ENCODE measurements at places on chromosomes 7 and 10.
A peak's percentile ranks its signal among the peaks of the same experiment; 100 is the strongest.

DNA sequence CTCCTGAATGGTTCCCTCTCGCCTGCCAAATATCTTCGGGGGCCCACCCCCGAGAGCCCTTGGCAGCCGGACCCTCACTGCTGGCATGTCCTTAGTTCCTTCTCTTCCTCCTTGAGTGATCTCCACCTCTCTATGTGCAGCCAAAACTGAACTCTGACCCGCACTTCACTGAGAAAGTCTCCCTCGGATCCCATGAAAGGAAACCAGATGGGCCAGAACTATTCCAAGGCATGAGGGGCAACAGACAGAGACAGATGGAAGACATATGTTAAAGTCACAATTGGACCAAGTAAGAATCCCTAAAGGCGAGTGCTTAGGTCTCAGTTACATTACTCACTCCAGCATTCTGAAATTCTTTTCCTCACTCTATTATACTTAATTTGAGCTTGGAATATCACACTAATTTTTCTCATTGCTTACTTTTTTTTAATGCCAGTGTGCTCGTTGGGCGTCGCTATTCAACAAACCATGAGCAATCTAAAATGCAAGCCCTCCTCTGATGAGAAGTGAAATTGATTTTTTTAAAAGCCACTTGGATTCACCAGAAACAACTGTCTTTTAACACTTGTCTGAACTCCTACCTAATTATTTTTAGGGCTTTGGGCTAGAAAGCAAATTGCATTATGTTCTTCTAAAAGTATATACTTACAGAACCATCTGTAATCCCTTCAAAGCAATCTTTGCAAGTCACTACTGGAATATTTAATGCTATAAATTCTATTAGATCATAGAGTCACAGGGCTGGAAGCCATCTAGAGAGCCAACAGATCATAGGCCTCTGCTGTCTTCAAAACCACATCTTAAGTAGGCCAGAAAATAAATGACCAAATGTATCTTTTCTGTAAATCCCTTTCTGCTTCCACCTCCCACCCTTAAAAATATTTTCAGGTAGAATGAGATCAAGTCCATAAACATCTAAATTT is 43.3 kb upstream of the EZH2 start:
- DNase-seq: no peak

GRCh38 chr7:135236727-135237126 is 3.1 kb downstream of the STRA8 start:
- no peak for DNase-seq

GRCh38 chr10:70109064-70109729 is 23.4 kb downstream of the AIFM2 start:
- no peak for DNase-seq

- DNase-seq: no peak
These were observed 16.0 kb downstream of the PPP1R9A start for GRCh38 chr7:94923412-94923811.

GRCh38 chr10:4093438-4093837 is 308.4 kb upstream of the KLF6 start:
- no peak for DNase-seq

- DNase-seq: no peak
These were observed 38.8 kb downstream of the RAMP3 start for GRCh38 chr7:45196374-45196773.

GRCh38 chr10:84991301-84991700 is 662.9 kb downstream of the CCSER2 start:
- no peak for DNase-seq

DNA sequence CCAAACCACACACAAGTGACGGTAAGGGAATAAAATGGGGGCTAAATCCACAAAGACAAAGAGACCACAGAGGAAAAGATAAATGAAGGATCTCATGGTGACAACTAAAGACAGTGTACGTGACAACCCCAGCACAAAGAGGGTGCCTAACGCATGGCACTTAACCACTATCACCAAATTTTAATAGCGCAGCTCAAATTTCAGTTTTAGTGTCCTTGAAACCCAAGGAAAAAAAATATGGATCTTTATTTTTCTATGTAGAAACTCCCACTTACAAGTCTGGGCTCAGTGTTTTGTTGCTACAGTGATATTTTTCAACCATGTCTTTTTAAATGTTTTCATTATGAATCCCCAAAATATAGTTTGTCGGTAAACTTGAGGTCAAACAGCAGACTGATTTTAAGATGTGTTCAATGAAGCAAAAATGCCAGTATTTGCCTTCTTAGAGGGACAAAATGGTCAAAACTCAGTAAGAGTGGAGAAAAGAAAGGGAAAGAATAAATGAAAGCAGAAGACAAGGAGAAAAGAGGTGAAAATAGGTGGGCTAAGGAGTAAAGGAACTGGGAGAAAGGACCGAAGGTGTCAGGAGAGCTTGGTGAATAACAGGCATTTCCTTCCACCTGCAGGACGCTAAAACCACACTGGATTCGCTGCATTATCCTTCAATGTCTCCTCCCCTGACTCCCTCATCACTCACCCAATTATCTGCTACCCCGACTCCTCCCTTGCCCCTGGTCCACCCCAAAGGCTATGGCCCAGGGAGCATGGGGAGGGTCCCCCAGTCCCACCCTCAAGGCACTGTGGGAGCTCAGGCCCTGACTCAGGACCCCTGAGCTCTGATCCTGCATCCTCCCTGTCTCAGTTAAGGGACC is 3.5 kb downstream of the ASB13 start:
- DNase-seq: no peak

DNA sequence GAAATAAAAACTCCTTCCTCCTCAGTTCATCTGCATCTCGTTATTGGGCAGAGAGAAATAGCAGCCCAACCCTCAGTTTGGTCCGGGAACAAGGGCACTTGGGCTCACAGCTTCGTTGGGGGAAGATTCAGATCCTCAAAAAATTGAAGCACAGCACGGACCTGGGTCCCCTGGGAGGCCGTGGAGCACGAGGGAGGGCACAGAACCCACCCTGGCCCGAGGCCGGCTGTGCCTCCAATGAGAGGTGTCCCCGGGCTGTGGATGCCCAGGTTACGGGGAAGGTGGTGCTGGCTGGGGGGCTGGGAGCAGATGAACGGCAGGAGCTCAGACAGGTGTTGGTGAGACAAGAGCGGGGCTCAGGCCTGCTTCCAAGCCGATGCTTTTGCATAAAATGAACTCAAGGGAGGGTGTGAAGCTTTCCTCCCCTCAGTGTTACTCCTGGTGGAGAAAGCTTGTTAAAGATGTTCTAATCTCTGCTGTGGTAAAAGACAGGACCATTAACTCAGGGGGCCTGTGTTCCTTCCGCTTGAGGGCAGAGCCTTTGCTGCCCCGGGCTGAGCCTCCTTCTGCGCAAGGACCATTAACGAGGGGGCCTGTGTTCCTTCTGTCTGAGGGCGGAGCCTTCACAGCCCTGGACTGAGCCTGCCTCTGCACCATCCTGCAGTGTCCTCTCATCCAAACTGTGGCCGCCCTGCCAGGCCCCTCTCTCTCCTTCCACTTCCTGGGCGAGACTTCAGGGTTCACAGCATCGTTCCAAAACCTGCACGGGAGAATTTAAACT is 302.2 kb downstream of the ADARB2 start:
- no peak for DNase-seq

DNA sequence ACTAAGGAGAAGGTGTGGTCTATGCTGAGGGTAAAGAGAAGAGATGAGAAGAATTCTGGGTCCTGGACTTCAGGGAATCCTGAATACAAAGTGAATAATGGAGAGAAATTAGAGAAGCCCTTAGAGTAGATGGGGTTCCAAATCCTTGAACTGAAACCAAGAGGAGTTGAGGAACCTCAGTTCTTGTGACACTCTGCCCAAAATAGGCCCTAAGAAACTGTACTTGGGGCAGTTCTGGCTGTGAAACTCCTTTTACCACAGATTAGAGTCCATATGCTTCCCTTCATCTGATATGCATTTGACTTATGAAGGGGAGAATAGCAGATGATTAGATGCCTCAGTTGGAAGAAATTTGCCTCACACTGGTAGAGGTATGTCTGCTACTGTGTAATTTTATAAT is 19.0 kb downstream of the TES start:
- no peak for DNase-seq

GRCh38 chr7:37916673-37917660 is at the start of gene SFRP4:
Gene SFRP4 (minus strand): TSS chr7:37916817. CDS start chr7:37916537, 280 bp downstream.
- no peak for DNase-seq

- peak; percentile 75 for DNase-seq
These were observed 25.0 kb downstream of the ABLIM1 start for GRCh38 chr10:114632869-114633715.

DNA sequence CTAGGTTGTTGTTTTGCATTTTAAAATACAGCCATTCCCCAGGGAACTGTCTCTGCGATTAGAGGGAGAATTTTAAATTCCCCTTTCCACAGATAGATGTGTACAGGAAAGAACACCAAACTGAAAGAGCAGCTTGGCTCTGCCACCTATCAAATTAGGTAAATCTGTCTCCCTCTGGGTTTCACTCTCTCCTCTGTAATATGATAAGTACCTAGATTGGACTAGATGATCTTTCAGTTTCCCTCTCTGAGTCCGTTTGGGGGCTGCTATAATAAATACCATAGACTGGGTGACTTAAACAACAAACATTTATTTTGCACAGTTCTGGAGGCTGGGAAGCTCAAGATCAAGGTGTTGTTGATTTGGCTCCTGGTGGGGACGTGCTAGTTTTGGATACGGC is 186.0 kb downstream of the KIF20B start:
- no peak for DNase-seq

DNA sequence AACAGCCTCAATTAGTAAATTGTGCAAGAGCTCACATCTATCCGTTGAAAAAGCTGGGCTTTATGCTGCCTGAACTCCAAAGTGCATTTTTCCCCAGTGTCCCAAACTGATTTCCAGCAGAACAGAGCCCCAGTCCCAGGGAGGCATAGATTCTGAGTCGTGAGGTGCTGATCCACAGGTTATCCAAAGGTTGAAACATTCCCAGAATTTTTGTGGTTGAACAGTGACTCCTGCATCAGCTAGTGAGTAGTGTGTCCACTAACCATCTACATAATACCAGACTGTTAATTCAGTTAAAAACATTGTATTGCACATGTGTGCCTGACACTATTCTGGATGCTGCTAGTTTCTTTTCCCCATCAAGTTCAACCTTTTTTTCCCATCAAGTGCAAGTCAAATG is 761.5 kb downstream of the GATA3 start:
- DNase-seq: no peak

- no peak for DNase-seq
These were observed 73.0 kb upstream of the LEP start for GRCh38 chr7:128167791-128168666.

GRCh38 chr7:139855498-139856270 is 26.6 kb downstream of the TBXAS1 start:
- DNase-seq: no peak

DNA sequence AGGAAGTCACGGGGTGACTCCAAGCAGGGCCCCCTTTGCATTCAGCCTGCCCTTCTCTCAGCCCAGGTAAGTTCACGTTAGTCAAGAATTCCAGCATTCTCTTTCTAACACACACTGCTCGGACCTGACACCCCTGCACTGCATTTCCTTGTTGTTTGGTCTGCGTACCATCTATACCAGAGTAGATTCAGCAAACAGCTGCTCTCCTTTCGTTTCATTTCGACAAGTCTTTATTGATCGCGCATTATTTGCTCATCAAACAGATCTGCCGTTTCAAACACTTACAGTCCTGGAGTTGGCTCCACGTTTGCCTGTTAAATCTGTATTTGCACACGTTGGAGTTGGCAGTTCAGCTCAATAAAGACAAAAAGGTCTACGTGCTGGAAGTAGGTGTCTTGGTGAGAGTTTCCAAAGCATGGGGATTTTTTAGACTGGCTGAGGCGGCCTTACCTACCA is 495.1 kb downstream of the RPS24 start:
- DNase-seq: no peak

DNA sequence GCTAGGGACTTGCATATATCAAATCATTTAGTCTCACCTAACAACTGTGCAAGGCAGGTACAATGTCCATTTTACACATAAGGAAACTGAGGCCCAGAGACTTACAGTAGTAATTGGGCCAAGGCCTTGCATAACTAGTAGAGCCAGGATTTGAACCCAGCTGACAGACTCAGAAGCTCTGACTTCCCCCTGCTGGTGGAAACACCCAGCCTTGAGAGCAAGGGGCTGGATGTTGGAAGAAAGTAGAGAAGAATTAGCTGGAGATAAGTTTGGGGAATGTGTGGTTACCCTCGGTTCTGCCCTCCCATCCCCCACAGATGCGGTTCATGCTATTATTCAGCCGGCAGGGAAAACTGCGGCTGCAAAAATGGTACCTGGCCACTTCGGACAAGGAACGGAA is 2.0 kb downstream of the AP1S1 start:
- DNase-seq: no peak

DNA sequence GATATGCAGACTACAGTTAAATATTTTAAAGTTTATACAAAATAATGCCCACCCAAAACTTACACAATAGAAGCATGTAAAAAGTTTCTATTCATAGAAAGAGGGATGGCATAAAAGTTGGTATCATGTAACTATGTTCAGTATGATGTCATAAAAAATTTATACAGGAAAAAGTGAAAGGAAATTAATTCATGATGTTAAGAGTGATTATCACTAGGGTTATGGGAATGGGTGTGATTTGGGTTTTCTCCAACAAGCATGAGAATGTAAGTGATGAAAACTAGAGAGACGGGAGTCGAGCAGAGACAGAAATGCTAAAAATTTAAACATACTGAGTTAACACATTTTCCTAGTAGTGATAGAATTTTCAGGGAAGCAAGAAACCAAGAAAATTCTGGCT is 52.7 kb downstream of the GDI2 start:
- DNase-seq: no peak

GRCh38 chr10:109934958-109935793 is 11.9 kb upstream of the XPNPEP1 start:
- no peak for DNase-seq

DNA sequence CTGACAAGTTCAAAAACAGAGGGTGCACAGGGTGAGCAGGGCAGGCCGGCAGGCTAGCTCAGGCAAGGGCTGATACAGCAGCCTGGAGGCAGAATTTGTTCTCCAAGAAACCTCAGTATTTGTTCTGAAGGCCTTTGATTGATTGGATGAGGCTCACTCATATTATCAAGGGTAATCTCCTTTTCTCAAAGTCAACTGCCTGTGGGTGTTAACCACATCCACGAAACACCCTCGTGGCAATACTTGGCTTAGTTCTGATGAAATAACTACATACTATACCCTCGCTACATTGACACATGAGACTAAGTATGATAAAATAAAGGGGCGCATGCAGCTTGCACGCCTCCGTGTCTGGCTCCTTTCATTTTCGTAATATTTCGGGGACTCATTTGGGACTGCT is 4.4 kb upstream of the PPP2R2D start:
- DNase-seq: no peak

GRCh38 chr10:122264436-122264835 is 6.7 kb upstream of the BTBD16 start:
- DNase-seq: no peak

GRCh38 chr7:12207046-12207445 is 4.0 kb upstream of the TMEM106B start:
- no peak for DNase-seq

DNA sequence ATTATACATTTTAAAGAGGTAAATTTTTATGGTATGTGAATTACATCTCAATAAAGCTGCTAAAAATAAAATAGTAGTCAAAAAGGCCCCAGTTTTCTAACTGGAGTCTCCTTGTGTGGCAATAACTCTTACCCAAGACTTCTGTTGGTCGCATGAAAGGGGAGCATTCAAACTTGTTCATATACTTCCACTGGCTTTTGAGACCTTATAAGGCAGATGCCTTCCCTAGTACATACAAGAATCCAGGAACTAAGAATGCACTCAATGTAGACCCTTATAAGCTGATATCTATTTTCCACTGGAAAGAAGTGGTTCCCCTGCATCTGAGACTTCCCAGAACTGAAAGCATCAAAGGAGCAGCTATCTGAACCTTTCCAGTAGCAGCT is 13.0 kb downstream of the BCAP29 start:
- no peak for DNase-seq
